ENCODE measurements at places on chromosomes 11 and 22.

DNA sequence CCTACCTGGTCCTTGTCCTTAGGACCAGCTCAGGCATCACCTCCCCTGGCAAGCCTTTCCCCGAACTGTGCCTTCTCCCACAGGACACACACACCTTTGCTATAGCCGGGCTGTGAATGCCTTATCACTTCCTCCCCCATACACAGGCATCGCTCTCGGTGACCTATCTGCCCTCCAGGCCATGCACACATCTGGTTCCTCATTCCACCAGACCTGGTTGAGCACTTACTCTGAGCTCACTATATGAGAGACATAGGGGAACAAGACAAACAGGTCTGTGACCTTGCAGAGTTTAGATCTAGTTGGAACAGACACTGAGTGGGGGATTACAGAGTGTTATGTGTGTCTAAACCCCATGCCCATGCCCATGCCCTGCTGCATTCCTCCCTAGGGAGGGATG lies 3.1 kb upstream of the BCR start:
- DNase-seq, result no peak

DNA sequence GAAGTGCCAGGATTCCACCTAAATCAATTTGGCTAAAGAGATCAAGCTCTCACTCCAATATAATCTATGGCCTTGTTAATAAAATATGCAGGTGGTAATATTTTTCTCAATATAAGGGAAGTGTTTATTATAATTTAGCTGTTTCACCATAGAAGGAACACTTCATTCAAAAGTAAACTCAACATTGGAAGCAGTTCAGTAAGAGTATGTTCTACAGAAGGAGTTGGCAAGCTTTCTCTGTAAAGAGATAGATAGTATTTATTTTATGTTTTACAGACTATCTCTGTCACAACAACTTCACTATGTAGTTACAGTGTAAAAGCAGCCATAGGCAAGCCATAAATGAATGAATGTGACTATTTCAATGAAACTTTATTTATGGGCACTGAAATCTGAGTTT lies 313.6 kb upstream of the ANO3 start:
- no peak for DNase-seq

DNA sequence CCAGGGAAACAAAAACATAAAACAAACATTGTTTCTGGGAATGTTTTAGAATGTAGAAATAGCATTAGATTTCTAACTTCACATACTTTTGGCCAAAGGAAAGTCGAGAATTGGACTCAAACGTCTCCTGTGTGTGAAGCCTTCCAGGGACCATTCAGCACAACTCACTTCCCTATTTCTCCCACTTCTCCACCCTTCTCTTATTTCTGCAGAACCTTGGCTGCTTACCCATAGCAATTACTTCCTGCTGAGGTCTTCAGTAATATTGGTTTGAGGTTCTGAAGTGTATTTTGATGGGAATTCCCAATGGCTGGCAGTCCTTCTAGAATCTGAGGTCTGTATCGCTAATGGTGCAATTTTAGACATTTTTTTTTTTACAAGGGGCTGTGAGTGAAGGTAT lies 158.3 kb upstream of the SNX19 start:
- DNase-seq, result no peak

DNA sequence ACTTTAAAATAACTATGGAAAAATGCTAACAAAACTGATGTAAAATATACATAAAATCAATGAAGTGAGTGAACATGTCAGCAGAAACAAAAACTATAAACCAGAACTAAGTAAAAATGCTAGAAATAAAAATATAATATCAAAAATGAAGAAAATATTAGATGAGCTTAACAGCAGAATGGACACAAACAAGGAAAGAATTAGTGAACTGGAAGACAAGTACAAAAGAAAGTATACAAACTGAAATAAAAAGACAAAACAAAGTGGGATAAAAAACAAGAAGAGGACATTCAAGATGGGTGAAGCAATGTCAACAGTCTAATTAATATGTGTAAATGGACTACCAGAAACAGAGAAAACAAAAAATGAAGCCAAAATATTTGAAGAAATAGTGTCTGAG lies 339.2 kb downstream of the NXPE2 start:
- no peak for DNase-seq

DNA sequence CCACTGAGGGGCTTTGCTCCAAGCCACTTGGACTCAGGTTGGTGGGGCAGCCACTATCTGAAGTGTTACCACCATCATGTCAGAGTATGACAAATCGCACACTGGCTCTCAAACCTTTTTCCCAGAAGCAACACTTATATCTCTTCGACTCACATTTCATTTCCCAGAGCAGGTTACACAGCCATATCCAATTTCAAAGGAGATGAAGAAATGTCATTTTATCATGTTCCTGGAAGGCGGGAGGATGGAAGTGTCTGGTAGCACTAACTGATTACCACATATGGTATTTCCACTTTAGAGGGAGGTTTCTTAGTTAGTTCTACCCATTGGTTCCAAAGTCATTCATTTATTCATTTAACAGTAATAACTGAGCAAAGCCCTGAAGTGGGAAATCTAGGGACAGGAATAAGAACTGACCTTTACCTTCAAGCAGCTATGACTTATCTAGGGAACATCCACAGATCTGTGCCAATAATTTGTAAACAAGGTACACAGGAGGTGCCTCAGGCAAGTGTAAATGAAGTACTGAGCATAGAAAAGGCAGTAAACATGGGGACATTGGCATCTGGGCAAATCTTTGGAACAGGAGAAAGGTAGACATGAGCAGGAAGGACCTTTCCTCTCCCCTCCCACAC lies 54.9 kb upstream of the LRRC55 start:
- no peak for DNase-seq

DNA sequence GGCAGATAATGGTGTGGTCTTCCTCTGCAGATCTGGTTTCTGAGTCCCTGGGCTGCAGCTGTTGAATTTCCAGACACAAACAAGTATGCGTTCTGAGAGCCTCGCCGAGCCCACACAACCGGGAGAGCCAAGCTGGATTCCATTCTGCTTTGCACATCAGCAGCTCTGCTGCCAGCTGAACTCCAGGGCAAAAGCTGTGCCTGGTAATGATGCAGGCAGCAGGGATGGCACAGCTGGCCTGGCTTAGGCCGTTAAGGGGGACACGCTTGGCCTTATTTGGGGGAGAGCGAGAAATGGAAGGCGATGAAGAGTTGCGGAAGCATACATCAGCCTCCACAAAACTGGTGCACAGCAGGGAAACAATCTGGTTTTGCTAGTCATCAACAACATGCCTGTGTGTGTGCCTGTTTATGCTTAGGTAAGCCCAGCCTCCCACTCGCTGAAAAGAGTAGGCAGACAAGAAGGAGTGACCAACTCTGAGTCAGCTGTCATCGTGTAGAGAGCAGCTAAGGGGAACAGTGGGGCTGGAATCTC lies 25.1 kb downstream of the ADAMTS8 start:
- peak; percentile 80 for DNase-seq

DNA sequence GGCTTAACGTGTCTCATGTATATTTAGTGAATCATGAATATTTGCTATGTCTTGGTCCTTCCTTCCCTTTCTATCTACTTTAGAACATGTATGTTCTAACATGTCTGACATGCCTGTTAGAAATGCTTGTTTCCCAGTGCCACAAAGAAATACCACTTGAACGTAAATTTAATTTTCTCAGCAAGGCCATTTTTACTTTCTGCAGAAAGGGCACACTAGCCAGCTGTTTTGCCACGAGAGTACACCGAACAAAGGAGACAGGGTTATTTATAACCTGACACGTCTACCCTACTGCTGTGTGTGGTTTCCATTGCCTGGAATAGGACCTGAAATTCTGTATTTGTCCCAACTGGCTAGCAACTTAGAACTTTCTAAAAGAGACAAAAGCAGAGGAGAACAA lies 7.4 kb upstream of the ZBTB44 start:
- no peak for DNase-seq

- peak; percentile 36 for DNase-seq
Measured at GRCh38 chr22:31556627-31557203, 60.4 kb downstream of the SFI1 start.

DNA sequence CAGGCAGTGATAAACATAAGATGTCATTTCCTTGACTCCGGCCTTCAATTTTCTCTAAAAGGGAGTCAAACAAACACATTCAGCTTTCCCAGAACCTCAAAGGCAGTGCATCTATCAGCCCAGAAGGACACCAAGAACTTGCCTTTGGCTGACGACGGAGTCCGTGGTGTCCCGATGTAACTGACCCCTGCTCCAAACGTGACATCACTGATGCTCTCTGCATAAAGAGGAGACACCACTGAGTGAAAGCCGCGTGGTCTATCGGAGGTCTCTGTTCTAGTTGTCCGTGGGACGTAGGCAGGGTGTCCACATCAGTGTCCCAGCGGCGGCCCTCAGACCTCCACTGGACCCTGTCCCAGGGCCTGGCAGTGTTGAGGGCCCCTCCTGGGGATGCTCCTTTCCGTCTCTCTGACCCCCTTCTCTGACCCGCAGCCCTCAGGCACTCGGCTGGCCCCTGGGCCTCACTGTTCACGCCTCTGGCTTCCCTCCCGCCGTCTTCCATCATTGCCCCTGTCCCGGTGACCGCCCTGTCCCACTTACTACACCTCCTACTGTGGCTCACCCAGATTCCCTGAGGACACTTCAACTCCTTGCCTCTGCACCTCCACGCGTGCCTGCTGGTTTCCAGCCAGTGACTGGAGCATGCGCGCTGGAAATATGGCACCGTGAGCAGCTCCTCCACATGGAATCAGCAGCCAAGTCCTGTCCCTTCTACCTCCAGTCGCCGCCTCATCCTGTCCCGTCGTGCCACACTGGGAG lies 70.4 kb downstream of the NCAPD3 start:
- no peak for DNase-seq

DNA sequence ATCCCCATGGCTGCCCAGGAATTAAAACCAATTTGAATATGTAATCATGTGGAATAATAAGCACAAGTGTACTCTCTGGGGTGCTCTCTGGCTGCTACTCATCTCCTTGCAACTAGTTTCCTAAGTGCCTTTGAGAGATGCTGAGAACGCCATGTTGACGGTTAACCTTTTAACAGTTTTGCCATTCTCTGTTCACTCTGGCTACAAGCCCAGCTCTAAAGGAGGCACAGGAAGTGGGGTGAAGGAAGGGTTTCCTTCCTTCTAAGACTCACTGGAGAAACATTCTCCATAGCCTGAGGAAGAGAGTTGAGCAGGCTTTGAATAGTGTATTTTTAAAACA lies 122.0 kb upstream of the ZC3H12C start:
- DNase-seq, result peak; percentile 91

- DNase-seq, result no peak
Measured at GRCh38 chr11:57735619-57736298, 5.5 kb upstream of the SELENOH start.

GRCh38 chr11:101046947-101047346 lies 82.7 kb downstream of the PGR start:
- no peak for DNase-seq

- no peak for DNase-seq
Measured at GRCh38 chr11:125166764-125167291, 2.3 kb downstream of the PKNOX2 start.

DNA sequence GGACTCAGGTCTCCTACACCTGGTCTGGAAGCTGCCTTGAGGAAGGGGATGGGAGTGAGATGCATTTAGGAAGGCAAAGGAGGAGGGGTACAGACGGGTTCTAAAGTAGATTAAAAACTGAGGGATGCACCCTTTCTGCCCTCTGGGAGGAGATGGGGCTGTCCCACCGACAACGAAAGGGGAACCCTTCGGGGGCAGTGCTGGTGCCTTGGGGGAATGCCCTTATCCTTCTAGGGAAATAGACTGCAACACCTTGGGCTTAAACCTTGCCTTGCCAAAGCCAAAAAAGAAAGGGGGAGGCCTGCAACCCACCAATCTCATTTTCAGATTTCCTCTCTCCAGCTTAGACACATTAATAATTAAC lies 89.8 kb downstream of the PLEKHA7 start:
- DNase-seq, result no peak

GRCh38 chr22:24421428-24421931 lies 5.9 kb upstream of the ADORA2A start:
- DNase-seq, result no peak

GRCh38 chr11:70307176-70307575 lies 36.7 kb downstream of the PPFIA1 start:
- no peak for DNase-seq

DNA sequence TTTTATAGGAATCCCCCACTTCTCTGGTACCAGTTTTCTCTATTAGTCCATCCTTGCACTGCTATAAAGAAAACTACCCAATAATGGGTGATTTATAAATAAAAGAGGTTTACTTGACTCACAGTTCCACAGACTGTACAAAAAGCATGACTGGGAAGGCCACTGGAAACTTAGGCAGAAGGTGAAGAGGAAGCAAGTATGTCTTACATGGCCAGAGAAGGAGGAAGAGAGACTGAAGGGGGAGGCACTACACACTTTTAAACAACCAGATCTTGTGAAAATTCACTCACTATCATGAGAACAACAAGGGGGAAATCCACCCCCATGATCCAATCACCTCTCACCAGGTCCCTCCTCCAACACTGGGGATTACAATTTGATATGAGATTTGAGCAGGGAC lies 68.9 kb upstream of the GNAZ start:
- DNase-seq, result no peak

DNA sequence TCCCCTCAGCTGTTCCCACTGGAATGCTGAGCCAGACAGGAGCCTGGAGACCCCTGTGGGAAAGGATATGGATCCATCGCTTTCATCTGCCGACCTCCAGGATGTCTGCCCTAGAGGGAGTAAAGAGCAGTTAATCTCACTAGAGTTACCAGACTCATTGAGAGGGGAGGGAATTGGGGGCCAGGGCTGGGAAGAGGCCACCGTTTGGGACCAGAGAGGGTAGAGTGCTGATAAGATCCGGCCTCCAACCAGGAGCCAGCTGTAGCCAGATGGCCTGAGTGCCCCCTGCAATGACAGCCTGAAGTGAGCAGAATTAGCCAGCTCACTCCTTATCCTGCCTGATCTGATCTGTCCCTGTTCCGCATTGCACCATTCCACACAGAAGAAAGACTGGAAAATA lies 3.7 kb upstream of the APLNR start:
- no peak for DNase-seq

- DNase-seq, result no peak
Measured at GRCh38 chr22:48851933-48852549, 975.6 kb downstream of the BRD1 start.

DNA sequence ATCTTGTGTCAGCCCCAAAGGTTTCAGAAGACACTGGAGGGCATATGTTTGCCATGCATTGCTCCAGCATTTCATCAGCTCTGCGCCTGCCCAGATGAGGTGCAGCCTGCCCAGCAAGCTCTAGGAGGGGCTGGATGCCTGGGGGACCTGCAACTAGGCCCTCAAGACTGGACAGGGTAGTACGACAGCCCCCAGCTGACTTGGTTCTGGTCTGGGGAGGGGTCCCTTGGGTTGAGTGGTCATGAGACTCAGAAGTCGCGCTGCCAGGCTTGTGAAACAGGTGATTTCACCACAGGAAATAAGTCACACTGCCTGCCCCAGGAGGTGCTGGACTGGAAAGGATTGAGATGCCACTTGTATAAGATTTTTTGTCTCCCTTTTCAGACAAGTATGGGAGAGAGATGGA lies 23.4 kb downstream of the TPBGL start:
- DNase-seq, result peak; percentile 30

Data from M059J (cell line).